SW 1271 (cell line): ENCODE measurements at places on chromosomes 3 and 15.

- DNase-seq, result no peak
Observed at GRCh38 chr3:177236704-177237103, 39.4 kb upstream of the TBL1XR1 start.

- no peak for DNase-seq
Observed at GRCh38 chr15:37133602-37134001, 33.3 kb upstream of the MEIS2 start.

GRCh38 chr15:28093752-28094535 lies 5.2 kb downstream of the OCA2 start:
- no peak for DNase-seq

DNA sequence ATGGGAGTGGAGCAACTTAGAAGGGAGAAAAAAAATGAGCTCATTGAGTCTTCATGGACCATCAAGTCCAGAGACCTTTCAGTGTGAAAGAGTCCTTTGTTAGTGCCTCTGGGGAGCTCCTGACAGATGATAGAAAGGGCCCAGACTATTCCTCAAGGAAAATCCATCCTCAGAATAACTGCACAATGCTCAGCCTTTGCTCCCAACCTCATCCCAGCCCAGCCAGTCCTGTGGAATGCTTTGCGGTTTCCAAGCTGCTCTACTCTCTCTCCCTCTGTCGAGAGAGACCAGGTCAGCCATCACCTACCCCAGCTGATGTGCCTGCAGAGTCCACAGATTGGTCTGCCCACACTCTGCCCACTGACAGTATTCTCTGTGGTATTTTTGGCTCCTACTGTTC lies 406.2 kb downstream of the MFSD1 start:
- DNase-seq, result no peak

GRCh38 chr3:150308481-150309256 lies 99.4 kb upstream of the TSC22D2 start:
- DNase-seq, result no peak

DNA sequence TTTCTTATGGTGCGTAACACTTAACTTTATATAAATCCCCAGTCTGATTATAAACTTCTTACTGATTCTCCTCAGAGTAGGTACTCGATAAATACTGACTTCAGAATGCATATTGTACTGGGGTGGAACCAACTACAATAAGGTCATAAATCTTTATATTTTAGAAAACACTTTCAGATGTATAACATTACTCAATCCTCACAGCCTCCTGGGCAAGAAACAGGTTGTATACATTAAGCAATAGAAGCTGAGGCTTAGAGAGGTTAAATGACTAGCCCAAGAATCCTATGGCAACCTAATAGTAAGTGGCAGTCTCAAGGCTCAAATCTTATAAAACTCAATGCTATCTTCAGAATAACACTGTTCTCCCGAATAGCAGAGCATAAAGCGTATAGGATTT lies 9.1 kb downstream of the VPS13C start:
- no peak for DNase-seq

GRCh38 chr3:156793400-156793799 lies 32.8 kb upstream of the LEKR1 start:
- DNase-seq, result no peak

DNA sequence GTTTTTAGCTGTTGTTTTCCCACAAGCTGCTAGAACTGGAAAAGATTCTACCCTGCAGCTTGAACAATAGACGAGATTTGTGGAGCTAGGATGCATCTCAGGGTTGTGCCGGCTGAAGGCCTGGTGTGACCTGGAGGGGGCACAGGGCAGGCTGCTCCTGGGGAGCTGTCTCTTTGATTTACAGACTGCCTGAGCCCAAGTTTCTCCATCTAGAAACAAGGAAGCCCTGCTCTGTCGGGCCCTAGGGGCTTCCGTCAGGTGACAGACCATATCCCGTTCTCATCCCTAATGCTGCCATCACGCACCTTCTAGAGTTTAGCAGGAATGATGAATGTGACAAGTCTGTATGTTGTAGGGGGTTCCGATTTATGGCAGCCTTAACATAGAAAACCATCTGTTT lies 7.9 kb upstream of the CPNE9 start:
- no peak for DNase-seq
